ENCODE measurements at places on chromosomes 16 and 17.

DNA sequence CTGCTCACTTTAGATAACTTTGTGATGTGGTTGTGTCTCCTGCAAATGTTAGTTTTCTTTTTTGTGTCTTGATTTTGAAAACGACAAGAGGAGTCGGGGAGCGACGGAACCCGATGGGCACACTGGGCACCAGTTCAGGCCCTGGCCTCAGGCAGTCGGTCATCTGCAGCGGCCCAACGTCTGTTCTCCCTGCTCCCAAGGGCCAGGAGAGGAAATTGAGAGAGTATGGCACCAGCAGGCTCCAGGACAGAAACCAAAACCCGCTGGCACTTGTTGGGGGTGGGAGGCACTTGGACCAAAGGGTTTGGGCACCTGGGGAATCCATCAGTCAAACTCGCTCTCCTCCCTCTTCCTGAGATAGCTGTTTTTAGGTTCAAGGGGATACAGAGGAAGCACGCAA, 17.2 kb downstream of the RBFOX3 start:
- no peak for DNase-seq

DNA sequence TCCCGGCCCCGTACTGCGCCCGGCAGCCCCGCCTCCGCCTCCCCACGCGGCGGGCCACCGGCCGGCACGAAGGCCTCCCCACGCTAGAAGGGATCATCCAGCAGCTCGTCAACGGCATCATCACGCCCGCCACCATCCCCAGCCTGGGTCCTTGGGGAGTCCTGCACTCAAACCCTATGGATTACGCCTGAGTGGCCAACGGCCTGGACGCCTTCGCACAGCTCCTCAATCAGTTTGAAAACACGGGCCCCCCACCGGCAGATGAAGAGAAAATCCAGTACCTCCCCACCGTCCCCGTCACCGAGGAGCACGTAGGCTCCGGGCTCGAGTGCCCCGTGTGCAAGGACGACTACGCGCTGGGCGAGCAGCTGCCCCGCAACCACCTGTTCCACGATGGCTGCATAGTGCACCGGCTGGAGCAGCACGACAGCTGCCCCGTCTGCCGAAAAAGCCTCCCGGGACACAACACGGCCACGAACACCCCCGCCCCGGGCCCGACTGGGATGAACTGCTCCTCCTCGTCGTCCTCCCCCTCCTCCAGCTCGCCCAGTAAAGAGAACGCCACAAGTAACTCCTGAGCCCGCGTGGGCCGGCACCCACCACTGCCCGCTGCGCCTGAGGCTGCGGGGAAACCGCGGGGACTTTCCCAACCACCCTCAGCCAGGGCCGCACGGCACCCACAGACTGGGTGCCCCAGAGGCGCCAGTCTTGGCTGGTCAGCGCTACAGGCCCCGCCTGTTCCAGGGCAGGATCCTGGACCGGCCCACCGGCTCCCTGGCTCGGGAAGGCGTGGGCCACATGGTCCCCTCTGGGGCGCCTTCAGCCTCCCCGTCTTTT, 39.0 kb upstream of the AKAP1 start:
- DNase-seq, result peak; percentile 17

- peak; percentile 92 for DNase-seq
Measured at GRCh38 chr17:75205037-75205792, at the start of gene NUP85. Gene NUP85 (plus strand): TSS chr17:75205679. CDS start chr17:75205762, 83 bp downstream.

GRCh38 chr17:859824-860195, 77.7 kb downstream of the MRM3 start:
- DNase-seq, result no peak

GRCh38 chr17:39153599-39154051, 2.2 kb upstream of the PLXDC1 start:
- DNase-seq, result peak; percentile 91

- DNase-seq, result no peak
Measured at GRCh38 chr17:66190738-66191592, 968 bp downstream of the CEP112 start.

GRCh38 chr17:14436266-14436665, 135.4 kb downstream of the HS3ST3B1 start:
- no peak for DNase-seq

DNA sequence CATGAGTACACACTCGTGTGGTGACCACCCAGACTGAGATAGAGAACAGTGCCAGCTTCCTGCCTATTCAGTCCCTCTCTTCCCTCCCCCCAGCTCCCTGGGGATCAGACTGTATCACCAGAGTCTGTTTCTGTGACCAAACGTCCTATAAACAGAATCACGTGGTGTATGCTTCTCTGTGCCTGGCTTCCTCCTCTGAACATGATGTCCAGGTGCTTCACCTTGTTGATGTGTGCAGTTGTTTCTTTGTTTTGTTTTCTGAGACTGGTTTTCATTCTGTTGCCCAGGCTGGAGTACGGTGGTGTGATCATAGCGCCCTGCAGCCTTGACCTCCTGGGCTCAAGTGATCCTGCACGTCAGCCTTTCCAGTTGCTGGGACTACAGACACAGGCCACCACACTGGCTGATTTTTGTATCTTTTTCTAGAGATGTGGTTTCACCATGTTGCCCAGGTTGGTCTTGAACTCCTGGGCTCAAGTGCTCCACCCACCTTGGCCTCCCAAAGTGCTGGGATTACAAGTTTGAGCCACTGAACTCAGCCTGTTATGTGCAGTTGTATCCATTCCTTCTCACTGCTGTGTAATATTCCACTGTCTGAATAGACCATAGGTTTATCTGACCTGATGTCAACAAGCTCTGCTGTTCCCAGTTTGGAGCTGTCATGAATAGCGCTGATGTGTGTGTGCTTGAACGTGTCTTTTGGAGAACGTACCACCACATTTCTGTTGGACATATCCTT, 28.9 kb upstream of the PRM1 start:
- DNase-seq, result no peak

- no peak for DNase-seq
Measured at GRCh38 chr17:79859676-79860615, 20.7 kb upstream of the CBX4 start.

DNA sequence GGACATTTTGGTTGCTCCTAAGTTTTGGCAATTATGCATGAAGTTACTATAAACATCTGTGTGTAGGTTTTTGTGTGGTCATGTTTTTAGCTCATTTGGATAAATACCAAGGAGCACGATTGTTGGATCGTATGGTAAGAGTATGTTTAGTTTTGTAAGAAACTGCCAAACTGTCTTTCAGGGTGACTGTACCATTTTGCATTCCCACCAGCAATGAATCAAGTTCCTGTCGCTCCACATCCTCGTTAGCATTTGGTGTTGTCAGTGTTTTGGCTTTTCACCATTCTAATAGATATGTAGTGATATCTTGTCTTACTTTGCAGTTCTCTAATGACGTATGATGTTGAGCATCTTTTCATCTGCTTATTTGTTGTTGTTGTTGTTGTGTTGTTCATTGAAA, 20.2 kb downstream of the TENT4B start:
- DNase-seq, result no peak
